Bronchial epithelial cell (primary cell): ENCODE measurements at places on chromosomes 13 and 19. TPM values are rescaled to one million over a fixed set of nuclear protein-coding genes. Genes with fewer than 3 reads are reported as not detected.

The ZNF791 gene
- 11.1 and 11.8 TPM in 2 replicates for total RNA-seq

The HCST gene
- 1.3 TPM in 1 of 2 replicates, not detected in the other for total RNA-seq

The SPATA13 gene
- total RNA-seq = 2.1 and 3.2 TPM in 2 replicates

The FPR2 gene
- not detected in 2 replicates for total RNA-seq

The GJA3 gene
- total RNA-seq = 0.26 and 1.5 TPM in 2 replicates

The ERICH6B gene
- not detected in 2 replicates for total RNA-seq

The ANKRD24 gene
- total RNA-seq = 0.26 TPM in 2 replicates

The KLF16 gene
- total RNA-seq = 5.3 and 6.4 TPM in 2 replicates

The ADAMTSL5 gene
- 1.8 and 3.6 TPM in 2 replicates for total RNA-seq

The CNMD gene
- not detected in 2 replicates for total RNA-seq

The VSIG10L gene
- 0.53 and 2.8 TPM in 2 replicates for total RNA-seq

The TINCR gene
- 4.2 and 10.1 TPM in 2 replicates for total RNA-seq

The DENND1C gene
- under 0.01 TPM in 1 of 2 replicates, not detected in the other for total RNA-seq

The EDNRB gene
- total RNA-seq = 1.1 TPM in 1 of 2 replicates, not detected in the other

The UBE2L5 gene
- total RNA-seq = not detected in 2 replicates

The CEACAM21 gene
- total RNA-seq = not detected in 2 replicates

The PINLYP gene
- 0.53 and 0.64 TPM in 2 replicates for total RNA-seq

The GAPDHS gene
- not detected in 2 replicates for total RNA-seq

The TGDS gene
- total RNA-seq = 9.5 and 15.5 TPM in 2 replicates

The ZNF730 gene
- total RNA-seq = under 0.01 and 0.13 TPM in 2 replicates

The CYP4F8 gene
- not detected in 2 replicates for total RNA-seq

The FGF22 gene
- not detected in 2 replicates for total RNA-seq

The KCNN1 gene
- not detected in 2 replicates for total RNA-seq

The DMKN gene
- total RNA-seq = 97.4 and 269 TPM in 2 replicates

The FCGBP gene
- 0.38 and 0.53 TPM in 2 replicates for total RNA-seq

The F10 gene
- 0.26 TPM in 1 of 2 replicates, not detected in the other for total RNA-seq

The NKG7 gene
- total RNA-seq = not detected in 2 replicates

The RDH8 gene
- not detected in 2 replicates for total RNA-seq
